ENCODE measurements at places on chromosomes 5 and 9.

DNA sequence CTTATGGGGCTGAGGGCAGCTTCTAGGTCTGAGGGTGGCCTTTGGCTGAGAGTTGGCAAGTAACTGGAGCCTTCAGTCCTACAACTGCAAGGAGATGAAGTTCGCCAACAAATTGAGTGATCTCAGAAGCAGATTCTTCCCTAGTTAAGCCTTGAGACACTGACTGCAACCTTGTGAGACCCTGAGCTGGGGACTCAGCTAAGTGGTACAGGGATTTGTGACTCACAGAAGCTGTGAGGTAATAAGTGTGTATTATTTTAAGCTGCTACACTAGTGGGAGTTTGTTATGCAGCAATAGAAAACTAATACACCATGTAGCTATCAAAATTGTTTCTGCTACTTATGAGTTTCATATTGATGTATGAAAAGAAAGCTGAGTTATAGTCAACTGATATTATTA, 279.2 kb downstream of the PIK3R1 start:
- no peak for DNase-seq
- H3K27me3 ChIP-seq: no peaks in the 10 kb centered on the region
- H3K4me1 ChIP-seq: no peaks in the 10 kb centered on the region
- no peaks in the 10 kb centered on the region for H3K36me3 ChIP-seq

GRCh38 chr9:36008774-36009300, 27.9 kb upstream of the RECK start:
- no peak overlapping the region for H3K4me3 ChIP-seq
- DNase-seq: peak; percentile 70
- H3K36me3 ChIP-seq: no peaks in the 10 kb centered on the region

- no peak overlapping the region for H3K27ac ChIP-seq
- H3K4me3 ChIP-seq: no peak overlapping the region
- DNase-seq: no peak
- H3K4me1 ChIP-seq: no peaks in the 10 kb centered on the region
- H3K27me3 ChIP-seq: no peaks in the 10 kb centered on the region
Measured at GRCh38 chr5:73793911-73794310, 167.9 kb downstream of the ARHGEF28 start.

GRCh38 chr5:143987751-143988560, 176.0 kb downstream of the HMHB1 start:
- DNase-seq: no peak
- H3K27ac ChIP-seq: no peak overlapping the region
- H3K4me1 ChIP-seq: peaks cover 1% of the 10 kb centered on the region
- H3K36me3 ChIP-seq: no peaks in the 10 kb centered on the region
- no peaks in the 10 kb centered on the region for H3K27me3 ChIP-seq

DNA sequence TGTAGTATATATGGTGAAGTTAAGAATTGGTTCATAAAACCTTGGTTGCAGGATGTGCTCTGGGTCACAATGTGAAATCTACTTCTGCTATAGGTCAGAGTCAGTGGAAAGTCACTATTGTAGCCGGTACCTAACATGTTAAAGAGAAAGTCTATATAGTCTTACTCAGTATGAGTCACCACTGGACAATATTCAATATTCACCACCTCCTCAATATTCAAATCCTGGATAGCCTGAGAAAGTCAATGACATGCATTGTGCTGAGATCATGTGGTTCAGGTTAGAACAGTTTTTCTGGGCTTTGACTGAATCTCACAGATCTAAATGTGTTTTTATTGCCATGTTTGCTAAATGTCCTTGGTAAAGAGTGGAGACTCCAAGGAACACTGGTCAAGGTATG, 108.8 kb downstream of the HMHB1 start:
- no peaks in the 10 kb centered on the region for H3K36me3 ChIP-seq
- H3K4me3 ChIP-seq: no peak overlapping the region
- H3K27ac ChIP-seq: no peak overlapping the region
- no peak for DNase-seq
- no peaks in the 10 kb centered on the region for H3K27me3 ChIP-seq
- no peaks in the 10 kb centered on the region for H3K4me1 ChIP-seq

DNA sequence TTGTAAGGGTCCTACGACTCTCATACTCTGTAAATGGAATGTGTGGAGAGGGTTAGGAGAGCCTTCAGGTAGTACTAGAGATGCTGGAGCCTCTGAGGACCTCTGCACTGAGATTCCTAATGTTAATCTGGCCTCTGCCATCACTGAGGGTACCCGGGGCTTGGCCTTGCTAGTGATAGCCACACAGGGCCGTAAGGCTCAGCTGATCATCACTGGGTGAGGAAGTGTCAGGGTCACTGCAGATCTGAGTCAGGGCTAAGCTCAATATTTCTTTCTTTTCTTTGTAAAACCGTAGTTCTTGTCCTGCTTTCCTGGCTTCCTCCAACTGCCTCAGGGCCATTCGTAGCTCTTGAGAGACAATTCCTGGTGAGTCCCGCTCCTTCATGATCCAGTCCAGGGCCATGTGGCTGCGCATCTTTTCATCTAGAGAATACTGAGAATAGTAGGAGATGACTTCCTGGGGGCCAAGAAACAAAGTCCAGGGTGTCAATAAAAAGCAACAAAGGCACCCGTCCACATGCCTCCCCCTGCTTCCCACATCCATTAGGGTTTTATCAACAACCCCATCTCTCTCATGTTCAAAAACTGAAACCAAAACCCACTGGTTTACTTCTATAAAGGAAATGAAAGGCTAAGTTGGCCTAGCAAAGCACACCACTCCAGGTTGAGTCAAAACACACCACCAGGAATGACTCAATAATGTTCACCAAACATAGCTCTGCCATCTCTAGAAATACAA, 47.7 kb downstream of the LIX1 start:
- H3K27me3 ChIP-seq: peaks cover 2% of the 10 kb centered on the region
- H3K4me3 ChIP-seq: no peak overlapping the region
- H3K36me3 ChIP-seq: no peaks in the 10 kb centered on the region
- DNase-seq: no peak
- H3K4me1 ChIP-seq: no peaks in the 10 kb centered on the region
- H3K27ac ChIP-seq: no peak overlapping the region

- H3K4me1 ChIP-seq: no peaks in the 10 kb centered on the region
- no peaks in the 10 kb centered on the region for H3K27me3 ChIP-seq
- H3K4me3 ChIP-seq: no peak overlapping the region
Measured at GRCh38 chr9:111407813-111408212, 76.4 kb downstream of the ECPAS start.

DNA sequence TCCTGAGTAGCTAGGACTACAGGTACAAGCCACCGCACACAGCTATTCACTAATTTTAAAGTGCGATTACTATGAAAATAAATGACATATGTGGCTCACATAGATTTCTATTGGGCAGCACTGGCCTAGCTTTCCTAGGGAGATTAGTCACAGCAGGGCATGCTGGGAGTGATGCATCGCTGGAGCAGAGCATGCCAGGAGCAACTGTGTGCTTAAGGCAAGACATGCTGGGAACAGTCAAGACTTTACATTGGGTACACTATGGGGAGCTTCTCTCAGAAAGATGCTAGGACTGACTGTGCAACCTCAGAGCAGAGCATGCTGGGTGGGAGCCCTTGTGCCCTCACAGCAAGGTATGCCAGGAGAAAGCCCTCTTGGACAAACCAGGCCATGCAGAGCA, 9.3 kb downstream of the ST6GALNAC6 start:
- H3K36me3 ChIP-seq: peaks cover 27% of the 10 kb centered on the region
- no peaks in the 10 kb centered on the region for H3K4me1 ChIP-seq
- no peak overlapping the region for H3K4me3 ChIP-seq
- H3K27ac ChIP-seq: no peak overlapping the region
- no peaks in the 10 kb centered on the region for H3K27me3 ChIP-seq

GRCh38 chr5:141686648-141687416, 4.8 kb upstream of the ARAP3 start:
- no peaks in the 10 kb centered on the region for H3K27me3 ChIP-seq
- no peaks in the 10 kb centered on the region for H3K36me3 ChIP-seq
- H3K4me3 ChIP-seq: no peak overlapping the region
- H3K4me1 ChIP-seq: no peaks in the 10 kb centered on the region
- H3K27ac ChIP-seq: no peak overlapping the region

- H3K4me1 ChIP-seq: no peaks in the 10 kb centered on the region
- H3K27me3 ChIP-seq: no peaks in the 10 kb centered on the region
- no peak overlapping the region for H3K4me3 ChIP-seq
- H3K36me3 ChIP-seq: no peaks in the 10 kb centered on the region
- no peak for DNase-seq
- no peak overlapping the region for H3K27ac ChIP-seq
Measured at GRCh38 chr9:21037278-21037677, 5.8 kb upstream of the HACD4 start.

- DNase-seq: no peak
- no peak overlapping the region for H3K27ac ChIP-seq
- H3K36me3 ChIP-seq: no peaks in the 10 kb centered on the region
- H3K4me1 ChIP-seq: no peaks in the 10 kb centered on the region
Measured at GRCh38 chr5:92885950-92886349, 695.1 kb downstream of the NR2F1-AS1 start.

DNA sequence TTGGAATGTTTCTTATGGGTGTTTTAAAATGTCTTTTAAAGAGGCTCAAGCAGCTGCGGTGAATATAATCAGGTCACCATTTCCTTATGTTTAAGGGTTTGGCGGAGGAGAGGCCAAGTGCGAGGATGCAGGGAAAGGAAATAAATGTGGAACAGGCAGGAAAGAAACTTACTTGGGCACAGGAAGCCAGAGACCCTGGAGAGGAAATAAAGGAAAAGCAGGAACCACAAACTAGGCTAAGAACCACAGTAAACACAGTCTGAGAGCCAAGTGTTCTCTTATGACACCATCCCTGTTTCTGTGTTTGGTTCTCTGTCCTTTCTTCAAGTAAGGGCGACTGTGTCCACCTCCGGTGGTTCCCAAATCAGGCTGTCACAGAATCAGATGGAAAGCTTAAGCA, 166.5 kb downstream of the C9orf152 start:
- H3K27me3 ChIP-seq: no peaks in the 10 kb centered on the region
- no peaks in the 10 kb centered on the region for H3K36me3 ChIP-seq
- peak overlapping the region; percentile 84 for H3K27ac ChIP-seq
- H3K4me3 ChIP-seq: no peak overlapping the region
- no peak for DNase-seq

DNA sequence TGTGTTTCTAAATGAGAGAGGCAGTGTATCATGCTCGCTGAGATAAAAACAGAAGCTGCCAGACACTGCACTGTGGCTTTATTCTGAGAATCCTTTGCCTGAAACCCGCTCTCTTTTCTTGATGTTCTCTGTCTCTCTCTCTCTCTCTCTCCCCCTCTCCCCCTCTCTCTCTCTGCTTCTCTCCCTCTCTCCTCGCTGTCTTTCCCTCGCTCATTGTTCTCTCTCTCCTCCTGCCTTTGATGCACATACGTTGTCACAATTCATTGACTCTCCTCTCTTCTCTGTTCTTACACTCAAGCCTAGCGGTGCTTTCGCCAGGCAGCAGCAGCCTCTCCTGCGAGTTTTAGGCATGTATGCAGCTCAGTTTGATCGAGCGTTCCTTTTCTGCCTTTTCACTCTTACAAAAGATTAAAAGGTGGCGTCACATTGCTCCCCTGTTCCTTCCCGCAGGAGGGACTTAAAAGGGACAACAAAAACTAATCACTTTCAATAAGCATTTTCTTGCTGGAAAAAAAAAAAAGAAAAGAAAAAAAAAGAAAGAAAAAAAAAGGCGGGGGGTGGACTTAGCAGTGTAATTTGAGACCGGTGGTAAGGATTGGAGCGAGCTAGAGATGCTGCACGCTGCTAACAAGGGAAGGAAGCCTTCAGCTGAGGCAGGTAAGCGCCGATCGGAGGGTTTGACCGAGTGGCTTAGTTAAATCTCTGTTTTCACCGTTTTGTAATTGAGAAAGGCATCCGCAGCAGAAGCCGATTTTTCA, 717.9 kb upstream of the WWC1 start:
- no peaks in the 10 kb centered on the region for H3K36me3 ChIP-seq
- H3K4me3 ChIP-seq: peak overlapping the region; percentile 41
- peaks cover 2% of the 10 kb centered on the region for H3K27me3 ChIP-seq
- DNase-seq: no peak
- no peak overlapping the region for H3K27ac ChIP-seq

DNA sequence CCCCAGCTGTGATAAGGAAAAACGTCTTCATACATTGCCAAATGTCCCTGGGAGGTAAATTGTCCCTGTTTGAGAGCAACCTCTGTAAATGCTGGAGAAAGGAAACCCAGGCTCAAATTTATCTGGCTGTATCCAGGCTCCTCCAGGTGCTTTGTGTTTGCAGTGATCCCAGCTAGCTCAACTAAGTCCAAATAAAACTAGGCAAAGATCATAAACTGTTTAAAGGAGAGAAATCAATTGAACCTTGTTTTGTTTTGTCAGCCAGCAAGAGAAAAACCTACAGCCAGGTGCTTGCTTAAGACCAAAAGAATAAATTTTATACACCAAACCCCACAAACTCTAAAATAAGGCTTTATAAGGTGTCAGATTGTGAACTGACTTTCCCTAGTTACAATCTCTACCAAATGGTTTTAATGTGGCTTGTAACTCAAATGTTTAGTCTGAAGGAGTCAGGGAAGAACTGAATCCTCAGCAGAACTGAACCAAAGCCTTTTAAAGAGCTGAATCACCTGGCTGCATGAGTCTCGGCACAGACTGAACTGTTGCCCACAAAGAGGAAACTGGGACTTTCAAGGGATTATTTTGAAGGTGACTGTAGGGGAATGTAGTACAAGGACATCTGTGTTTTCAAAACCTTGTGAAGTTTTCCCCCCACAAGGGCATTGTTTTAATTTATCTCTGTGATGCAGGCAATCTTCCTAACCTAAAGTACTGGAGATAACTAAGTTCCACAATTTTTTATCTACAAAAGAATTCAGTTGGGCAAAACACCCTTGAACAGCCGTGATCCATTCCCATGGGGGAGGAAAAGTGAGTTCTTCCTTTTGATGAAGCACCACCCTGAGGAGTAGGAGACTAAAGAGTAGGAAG, 201.7 kb upstream of the TARS1 start:
- H3K27me3 ChIP-seq: no peaks in the 10 kb centered on the region
- H3K36me3 ChIP-seq: no peaks in the 10 kb centered on the region
- no peak overlapping the region for H3K4me3 ChIP-seq

DNA sequence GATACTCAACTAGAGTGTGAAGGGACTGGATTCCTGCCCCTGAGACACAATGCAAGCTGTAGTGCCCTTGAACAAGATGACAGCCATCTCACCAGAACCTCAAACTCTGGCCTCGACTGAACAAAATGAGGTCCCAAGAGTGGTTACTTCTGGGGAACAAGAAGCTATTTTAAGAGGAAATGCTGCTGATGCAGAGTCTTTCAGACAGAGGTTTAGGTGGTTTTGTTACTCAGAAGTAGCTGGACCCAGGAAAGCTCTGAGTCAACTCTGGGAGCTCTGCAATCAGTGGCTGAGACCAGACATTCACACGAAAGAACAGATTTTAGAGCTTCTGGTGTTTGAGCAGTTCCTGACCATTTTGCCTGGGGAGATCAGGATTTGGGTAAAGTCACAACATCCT, 2.4 kb downstream of the ZNF483 start:
- peaks cover 5% of the 10 kb centered on the region for H3K36me3 ChIP-seq
- no peak overlapping the region for H3K27ac ChIP-seq
- DNase-seq: no peak
- H3K4me3 ChIP-seq: no peak overlapping the region
- H3K27me3 ChIP-seq: no peaks in the 10 kb centered on the region
- H3K4me1 ChIP-seq: peaks cover 2% of the 10 kb centered on the region

- no peaks in the 10 kb centered on the region for H3K27me3 ChIP-seq
- no peak overlapping the region for H3K4me3 ChIP-seq
- no peak for DNase-seq
- no peaks in the 10 kb centered on the region for H3K4me1 ChIP-seq
Measured at GRCh38 chr5:126947146-126948010, 83.0 kb downstream of the MARCHF3 start.

Measured in aorta (tissue), 5 donors.